ENCODE measurements at places on chromosomes 7 and 10. TPM values are rescaled to one million over a fixed set of nuclear protein-coding genes. Genes with fewer than 3 reads are reported as not detected.

GRCh38 chr10:74373059-74373458 lies 222.0 kb downstream of the ADK start:
- DNase-seq = no peak

Gene EPHA1
- 38.0 TPM for total RNA-seq

Gene IGFBP3
- 67.4 TPM for total RNA-seq

DNA sequence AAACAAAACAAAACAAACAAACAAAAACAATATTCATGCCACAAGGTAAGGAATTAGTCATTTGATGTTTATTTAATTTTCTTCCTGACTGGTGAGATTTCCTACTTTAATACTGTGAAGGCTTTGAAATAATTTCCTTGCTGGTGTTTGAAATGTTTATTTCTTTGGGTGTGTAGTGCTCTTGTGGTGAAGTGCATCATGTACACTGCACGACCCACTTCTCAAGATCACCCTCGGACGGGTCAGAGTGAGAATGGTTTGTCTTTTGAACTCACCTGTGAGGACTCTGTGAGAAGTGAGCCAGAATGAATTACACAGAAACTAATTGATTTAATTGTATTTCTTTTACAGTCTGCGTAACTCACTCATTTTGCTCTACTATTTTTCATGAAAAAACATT lies 1211.5 kb downstream of the SORCS1 start:
- no peak for DNase-seq

Gene DYDC2
- total RNA-seq = 0.35 TPM

DNA sequence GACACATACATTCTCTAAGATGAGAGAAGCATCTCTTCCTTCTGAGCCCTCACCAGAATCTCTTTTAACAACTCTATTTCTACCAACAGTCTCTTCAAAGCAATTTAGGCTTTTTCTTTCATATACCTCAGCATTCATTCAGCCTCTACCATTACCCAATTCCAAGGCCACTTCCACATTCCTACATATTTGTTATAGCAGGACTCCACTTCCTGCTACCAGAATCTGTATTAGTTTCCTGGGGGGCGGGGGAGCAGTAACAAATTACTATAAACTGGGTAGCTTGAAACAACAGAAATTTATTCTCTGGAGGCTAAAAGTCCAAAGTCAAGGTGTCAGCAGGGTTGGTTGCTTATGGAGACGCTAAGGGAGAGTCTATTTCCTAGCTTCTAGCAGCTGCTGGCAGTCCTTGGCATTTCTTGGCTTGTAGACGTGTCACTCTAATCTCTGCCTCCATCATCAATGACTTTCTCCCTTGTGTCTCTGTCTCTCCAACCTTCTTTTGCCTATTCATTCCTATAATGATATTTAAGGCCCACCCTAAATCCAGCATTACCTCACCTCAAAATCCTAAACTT lies 7.4 kb downstream of the PRPS1L1 start:
- no peak for DNase-seq

- no peak for DNase-seq
Measured at GRCh38 chr10:48634984-48635557, 30.2 kb upstream of the ARHGAP22 start.

GRCh38 chr10:84766923-84767322 lies 438.5 kb downstream of the CCSER2 start:
- no peak for DNase-seq

GRCh38 chr7:152176797-152177196 lies 151.3 kb downstream of the GALNT11 start:
- no peak for DNase-seq

- no peak for DNase-seq
Measured at GRCh38 chr7:126972571-126972970, 280.2 kb downstream of the GRM8 start.

- DNase-seq = no peak
Measured at GRCh38 chr7:129008645-129009414, 46.1 kb downstream of the TNPO3 start.

- DNase-seq = no peak
Measured at GRCh38 chr7:51141451-51142003, 175.1 kb downstream of the COBL start.

- no peak for DNase-seq
Measured at GRCh38 chr10:12670004-12670403, 320.7 kb downstream of the CAMK1D start.

Gene CABCOCO1
- 0.75 TPM for total RNA-seq

Gene CYP3A7
- total RNA-seq = 92.6 TPM

Gene PRSS58
- total RNA-seq = not detected

- no peak for DNase-seq
Measured at GRCh38 chr7:107130487-107131220, 38.1 kb upstream of the HBP1 start.

DNA sequence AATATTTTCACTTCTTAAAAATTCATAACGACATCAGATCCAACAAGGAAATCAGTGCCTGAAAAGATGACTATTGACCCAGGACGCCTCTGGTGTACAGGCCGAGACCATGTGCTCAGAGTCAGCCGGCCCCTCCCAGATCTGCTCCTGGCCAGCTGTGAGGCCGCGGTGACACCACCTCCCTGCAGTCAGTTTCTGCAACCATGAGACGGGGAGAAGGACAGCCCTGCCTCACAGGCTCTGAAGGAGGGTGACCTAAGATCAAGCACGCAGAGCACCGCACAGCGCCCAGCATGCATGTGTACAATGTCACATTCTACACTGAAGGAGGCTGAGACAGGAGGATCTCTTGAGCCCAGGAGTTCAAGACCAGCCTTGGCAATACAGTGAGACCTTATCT lies 2.6 kb upstream of the GPER1 start:
- DNase-seq = no peak

GRCh38 chr10:79093658-79094411 lies 25.1 kb downstream of the ZMIZ1 start:
- peak; percentile 92 for DNase-seq

DNA sequence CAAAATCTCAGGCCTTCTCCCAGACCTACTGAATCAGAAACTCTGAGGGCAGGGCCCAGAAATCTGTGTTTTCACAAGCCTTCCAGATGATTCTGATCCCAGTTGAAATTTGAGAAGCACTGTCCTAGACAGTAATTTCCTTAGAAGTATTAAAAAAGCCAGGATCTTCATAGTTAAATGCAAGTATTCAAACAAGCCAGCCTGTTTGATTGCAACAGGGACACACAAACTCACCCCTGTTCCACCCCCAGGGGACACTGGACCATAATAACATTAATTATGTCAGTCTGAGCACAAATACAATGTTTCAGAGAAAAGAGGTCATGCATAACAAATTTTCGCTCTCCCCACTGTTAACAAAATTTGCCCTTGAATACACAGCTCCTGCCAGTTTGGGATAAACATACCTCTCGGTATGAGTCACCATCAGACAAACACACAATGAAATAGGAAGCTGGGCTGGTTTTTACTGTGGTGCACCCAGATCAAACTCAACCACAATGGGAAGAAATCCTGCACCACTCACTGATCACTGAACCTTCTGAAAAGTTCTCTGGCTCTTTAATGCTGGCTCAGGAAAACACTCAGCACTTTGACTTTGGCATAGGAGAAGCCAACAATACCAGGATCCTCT lies 34.3 kb downstream of the ABLIM1 start:
- no peak for DNase-seq

- DNase-seq = no peak
Measured at GRCh38 chr10:14084875-14085274, 245.8 kb downstream of the FRMD4A start.

GRCh38 chr10:131689954-131690757 lies 210.7 kb upstream of the PPP2R2D start:
- DNase-seq = no peak

DNA sequence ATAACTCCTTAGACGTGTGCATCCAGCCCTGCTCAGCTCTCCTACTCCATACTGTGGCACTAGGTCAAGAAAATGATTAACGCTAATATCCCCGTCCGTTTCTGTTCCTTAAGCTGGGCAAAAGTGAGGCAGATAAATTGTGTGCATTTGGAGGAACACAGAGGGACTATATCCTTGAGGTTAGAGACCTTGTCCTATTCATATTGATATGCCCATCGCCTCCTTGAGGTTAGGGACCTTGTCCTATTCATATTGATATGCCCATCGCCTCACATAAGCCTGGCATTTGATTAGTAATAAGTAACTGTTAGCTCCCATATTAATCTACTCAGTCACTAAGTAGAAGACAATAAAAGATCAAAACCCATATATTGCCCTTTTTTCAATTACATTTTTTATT lies 12.9 kb upstream of the TAX1BP1 start:
- no peak for DNase-seq

DNA sequence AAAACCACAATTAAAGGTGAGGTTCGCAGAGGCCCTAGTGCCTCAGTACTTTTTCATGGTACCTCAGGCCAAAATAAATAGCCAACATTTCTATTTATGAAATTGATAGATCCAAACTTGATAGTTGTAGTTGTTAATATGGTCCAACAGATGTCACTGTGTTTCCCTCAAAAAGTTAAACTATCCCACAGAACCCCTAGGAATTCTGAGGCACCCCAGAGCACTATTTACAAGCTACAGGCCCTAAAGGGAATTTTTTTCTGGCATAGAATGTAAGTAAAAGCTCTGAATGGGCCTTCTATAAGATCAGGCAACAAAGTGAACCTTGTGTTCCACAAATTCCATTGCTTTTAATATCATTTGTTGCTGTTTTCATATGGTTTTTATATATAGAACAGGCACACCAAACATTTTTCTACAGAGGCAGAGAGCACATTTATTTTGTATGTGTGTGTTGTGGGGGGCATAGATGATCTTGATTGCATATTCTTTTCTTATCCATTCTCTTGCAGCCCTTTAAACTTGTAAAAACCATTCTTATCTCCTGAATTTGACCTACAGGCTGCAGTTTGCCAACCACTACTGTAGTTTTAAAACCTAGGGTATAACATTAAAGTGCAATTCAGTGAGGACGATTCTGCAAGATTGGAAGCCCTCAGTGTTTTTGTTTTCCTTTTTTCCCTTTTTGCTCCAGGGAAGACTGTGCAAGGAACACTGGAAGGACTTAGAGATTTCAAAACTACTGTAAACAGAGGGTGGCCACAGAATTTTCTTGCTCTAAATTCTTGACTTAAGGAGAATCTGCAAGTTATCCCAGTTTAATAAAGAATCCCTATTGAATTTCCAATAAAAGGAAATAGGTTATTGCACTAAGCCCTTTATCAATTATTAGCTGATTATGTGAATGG lies 3.5 kb upstream of the ARL4A start:
- DNase-seq = no peak

- DNase-seq = no peak
Measured at GRCh38 chr7:45295222-45295621, 137.6 kb downstream of the RAMP3 start.

Gene TMEM236
- 0.46 TPM for total RNA-seq

DNA sequence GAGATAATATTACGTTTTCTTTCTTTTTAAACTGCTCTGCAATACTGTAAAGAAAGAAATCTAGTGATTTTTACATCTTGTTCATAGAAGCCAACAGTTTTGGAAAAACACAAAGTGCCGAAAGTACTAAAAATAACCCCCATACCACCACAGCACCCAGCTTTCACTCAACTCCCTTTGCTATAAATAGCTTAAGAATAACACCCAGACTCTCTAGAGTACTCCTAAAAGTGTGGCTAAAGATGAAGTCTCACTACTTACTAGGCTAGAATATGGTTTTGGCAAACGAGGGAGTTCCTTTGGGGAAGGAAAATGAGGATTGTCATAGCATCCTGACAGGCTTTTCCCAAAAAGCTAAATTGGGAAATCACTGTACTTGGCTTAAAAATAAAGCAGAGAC lies 151.8 kb upstream of the ANK3 start:
- DNase-seq = no peak

Gene LOXL4
- 4.9 TPM for total RNA-seq

GRCh38 chr10:99768556-99768955 lies 13.9 kb upstream of the ABCC2 start:
- DNase-seq = no peak

Gene FAM237B
- not detected for total RNA-seq

DNA sequence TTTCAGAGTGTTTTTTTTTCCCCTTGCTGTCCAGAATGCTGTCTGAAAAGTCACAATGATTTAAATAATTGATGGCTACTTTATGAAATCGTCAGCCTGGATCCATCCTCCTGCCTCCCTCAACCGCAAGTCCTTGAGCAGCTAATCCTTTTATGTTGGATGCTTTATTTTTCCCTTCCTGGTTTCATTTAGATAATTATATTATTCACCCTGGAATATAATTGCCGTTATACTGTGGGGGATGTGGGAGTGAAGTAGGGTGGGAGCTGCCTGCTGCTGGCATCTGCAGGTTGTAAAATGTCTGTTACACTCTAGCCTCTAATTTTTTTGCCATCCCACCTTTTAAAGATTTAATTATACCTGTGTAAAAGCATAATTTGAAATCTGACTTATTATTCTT lies 290.5 kb upstream of the LRGUK start:
- DNase-seq = no peak

- no peak for DNase-seq
Measured at GRCh38 chr10:85864868-85865526, 501.6 kb downstream of the GRID1 start.

DNA sequence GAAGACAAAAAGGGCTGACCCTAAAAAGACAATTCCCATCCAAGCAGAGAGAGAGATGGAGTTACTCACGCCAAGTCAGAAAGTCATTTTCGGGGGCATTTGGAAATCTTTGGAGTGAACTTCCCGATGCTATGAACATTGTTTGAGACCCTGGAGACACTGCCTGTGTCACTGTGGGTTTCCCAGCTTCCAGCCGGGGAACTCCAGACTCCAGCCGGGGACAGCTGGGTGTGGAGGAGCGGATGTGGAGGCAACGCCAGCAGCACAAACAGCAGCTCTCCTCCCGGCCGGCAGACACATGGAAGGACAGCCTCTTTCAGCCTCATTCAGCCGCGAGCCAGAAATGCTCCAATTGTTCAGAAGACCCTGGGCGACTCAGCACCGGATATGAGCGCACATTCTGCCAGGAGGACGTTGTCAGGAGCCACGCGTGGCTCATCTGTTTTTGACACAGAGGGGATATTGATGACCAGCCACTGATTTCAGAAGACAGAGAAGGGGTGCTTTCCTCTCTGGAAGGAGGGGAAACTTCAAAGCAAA lies 97.6 kb downstream of the PRPF18 start:
- peak; percentile 39 for DNase-seq

- DNase-seq = no peak
Measured at GRCh38 chr7:43642897-43643630, 60.2 kb downstream of the STK17A start.

Gene GDI2
- 205 TPM for total RNA-seq

- no peak for DNase-seq
Measured at GRCh38 chr10:78744491-78745090, 324.2 kb upstream of the ZMIZ1 start.

All from mucosa of gallbladder (tissue), 1 donor.